ENCODE measurements at places on chromosomes 6 and 20. TPM values are rescaled to one million over a fixed set of nuclear protein-coding genes. Genes with fewer than 3 reads are reported as not detected.
A peak's percentile ranks its signal among the peaks of the same experiment; 100 is the strongest.

DNA sequence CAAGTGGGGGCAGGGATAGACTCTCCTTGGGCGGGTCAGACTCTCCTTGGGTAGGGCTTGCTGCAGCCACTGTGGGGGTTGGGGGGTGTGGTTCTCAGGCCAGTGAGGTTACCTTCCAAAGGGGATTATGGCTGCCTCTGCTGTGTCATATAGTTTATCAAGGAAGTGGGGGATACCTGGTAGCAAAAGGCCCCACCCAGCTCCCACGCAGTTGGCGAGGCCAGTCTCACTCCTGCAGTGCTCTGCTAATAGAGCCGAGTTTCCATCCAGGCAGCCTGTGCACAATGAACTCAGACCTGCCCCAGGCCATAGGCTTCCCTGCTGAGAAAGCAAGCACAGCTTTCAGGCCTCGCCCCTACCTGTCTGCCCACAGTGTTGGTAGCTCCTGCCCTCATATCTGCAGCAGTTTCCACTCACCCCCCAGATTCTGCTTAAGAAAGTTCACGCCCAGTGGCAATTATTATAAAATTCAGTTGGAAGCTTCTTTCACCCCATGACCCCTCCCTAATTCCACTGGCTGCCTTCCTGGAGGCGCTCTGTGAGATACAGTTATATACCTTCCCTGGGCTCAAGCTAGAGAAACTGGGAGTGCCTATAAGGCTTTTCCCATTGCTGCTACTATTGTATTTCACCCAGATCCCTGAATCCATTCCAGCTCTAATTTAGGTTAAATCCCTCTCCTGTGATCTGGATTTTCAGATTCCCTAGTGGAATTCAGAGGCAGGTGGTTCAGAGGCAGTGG lies 56.1 kb downstream of the HDDC2 start:
- no peaks in the 10 kb centered on the region for H3K36me3 ChIP-seq
- H3K4me3 ChIP-seq: no peak overlapping the region
- peak; percentile 26 for DNase-seq
- H3K27me3 ChIP-seq: no peaks in the 10 kb centered on the region
- 0 out of 2 replicates have a peak, but pooled peaks cover 13% of the 10 kb centered on the region for H3K4me1 ChIP-seq
- no peak overlapping the region for H3K27ac ChIP-seq

DNA sequence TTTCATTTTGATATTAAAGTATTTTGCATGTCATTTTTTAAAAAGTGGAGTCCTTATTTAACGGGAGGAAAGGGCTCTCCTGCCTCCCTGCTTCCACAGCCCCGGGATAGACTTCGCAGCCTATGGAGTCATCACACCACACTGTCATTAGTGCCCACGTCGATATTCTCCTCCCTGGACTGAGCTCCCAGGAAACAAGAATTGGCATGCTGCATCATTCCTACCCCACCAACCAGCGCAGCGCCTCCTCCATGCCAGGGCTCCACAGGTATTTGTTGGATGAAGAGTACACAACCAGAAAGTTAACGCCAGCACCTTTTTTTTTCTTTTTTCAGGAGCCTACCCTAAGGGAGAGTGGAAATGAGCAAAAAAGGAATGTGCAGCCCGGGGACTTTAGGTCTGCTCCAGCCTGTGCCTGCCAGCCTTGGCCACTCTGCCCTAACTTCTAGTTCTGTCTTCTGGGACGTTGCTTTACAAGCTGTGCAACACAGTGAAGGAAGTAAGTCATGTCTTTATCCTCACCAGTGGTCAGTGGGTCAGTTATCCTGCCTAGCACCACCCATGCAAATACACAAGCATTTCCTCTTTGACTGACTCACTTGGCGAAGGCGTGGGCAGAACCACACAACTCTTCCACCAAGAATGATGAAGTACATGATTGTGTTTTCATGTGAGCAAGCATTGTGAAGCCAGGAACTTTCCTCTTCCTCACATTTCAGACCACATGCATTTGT lies 180.7 kb upstream of the UST start:
- H3K4me1 ChIP-seq: no peaks in the 10 kb centered on the region
- H3K27me3 ChIP-seq: no peaks in the 10 kb centered on the region
- DNase-seq: no peak
- no peaks in the 10 kb centered on the region for H3K36me3 ChIP-seq

DNA sequence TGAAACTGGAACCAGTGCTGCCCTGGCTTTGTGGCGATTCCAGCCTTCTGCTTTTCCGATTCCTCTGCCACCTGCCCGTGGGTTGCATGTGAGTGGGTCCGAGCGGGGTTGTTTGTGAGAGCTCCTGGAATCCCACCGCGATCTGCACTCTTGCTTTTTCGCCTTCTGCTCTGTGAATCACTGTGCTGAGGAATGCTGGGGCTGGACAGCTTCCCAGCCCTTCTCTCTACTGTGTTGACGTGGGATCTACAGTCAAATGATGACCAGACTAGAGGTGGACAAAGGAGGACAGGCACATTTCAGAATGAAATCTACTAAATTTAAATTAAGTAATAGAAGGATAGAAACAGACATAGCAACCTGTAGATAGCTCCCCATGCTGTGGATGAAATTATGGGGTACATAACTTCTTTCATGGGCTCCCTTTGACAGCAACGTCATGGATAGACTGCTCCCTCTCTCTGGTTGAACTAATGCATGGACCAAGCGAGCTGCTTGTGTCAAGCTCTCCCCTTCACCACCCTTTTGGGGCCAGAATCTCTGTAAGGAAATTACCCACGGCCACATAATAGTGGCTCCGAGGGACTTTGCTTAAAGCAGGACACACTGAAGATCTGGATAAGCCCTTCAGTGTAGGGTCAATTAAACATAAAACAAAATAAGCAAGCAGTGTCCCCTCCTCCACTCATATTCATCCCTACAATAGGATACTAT lies 2.0 kb downstream of the FNDC1 start:
- H3K4me1 ChIP-seq: peaks cover 12% of the 10 kb centered on the region
- peaks cover 76% of the 10 kb centered on the region for H3K27me3 ChIP-seq
- DNase-seq: no peak
- H3K27ac ChIP-seq: no peak overlapping the region
- H3K4me3 ChIP-seq: peak overlapping the region; percentile 80

DNA sequence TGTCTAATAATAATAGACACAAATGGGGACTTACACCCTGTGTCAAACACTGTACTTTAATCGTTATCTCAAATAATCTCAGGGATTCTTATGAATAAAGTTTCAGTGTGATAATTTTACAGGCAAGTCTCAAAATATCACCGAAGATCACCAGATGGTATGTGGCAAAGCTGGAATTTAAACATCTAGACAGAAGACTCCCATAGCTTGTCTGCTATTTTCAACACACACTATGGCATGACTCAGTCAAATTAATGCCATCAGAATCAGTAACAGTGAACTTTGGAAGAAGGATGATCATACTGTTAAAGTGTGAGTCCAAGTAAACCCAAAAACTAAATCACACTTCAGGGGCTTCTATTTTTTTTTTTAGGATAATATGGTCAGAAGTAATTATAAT lies 867.6 kb upstream of the FLRT3 start:
- DNase-seq: no peak
- H3K27ac ChIP-seq: no peak overlapping the region
- H3K4me3 ChIP-seq: no peak overlapping the region
- no peaks in the 10 kb centered on the region for H3K4me1 ChIP-seq

SOX4 gene
- total RNA-seq: 156 TPM

NUDT3 gene
- total RNA-seq: 31.1 TPM

- H3K27ac ChIP-seq: no peak overlapping the region
- H3K4me1 ChIP-seq: peaks cover 4% of the 10 kb centered on the region
- DNase-seq: no peak
- H3K36me3 ChIP-seq: no peaks in the 10 kb centered on the region
- peaks cover 8% of the 10 kb centered on the region for H3K27me3 ChIP-seq
- H3K4me3 ChIP-seq: no peak overlapping the region
Measured at GRCh38 chr20:62486484-62486883, 10.7 kb upstream of the GATA5 start.

DNA sequence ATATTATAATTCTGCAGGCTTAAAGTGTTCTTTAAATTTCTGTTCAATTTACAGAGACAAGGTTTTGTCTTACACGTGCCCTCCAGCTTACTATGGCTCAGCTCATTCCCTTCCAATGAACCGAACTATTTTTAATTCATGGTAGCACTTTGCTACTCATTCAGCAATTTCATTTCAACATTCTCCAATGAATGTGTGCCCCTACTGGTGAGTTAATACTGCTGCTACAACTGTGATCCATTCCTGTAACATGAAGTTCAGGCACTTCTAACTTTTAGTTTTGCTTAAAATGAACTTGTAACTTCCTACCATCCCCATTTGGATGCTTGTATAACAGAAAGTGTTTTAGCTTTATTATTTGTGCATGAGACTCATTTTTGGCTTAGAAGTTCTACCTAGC lies 99.7 kb downstream of the F13A1 start:
- H3K4me1 ChIP-seq: no peaks in the 10 kb centered on the region
- no peaks in the 10 kb centered on the region for H3K36me3 ChIP-seq
- H3K4me3 ChIP-seq: no peak overlapping the region

HLA-G gene
- 1.5 TPM for total RNA-seq

DNA sequence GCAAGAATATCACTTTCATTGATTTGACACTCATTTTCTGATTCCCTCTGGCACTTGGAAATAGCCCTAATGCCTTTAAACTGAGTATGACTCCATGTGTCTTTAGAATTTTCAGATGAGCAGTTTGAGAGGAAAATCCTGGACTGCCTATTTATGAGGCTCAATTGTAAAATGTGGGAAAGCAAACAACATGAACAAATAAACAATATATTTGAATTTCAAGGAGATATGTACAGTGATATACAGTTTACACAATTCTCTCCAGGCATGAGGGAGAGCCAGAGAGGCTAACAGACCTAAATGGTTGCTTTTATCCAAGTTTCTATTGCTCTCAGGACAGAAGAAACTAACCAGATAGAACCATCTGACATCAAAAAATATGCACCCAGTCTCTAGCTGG lies 748.2 kb upstream of the NRSN1 start:
- H3K27ac ChIP-seq: no peak overlapping the region
- no peak for DNase-seq
- no peaks in the 10 kb centered on the region for H3K27me3 ChIP-seq
- H3K4me1 ChIP-seq: no peaks in the 10 kb centered on the region
- no peak overlapping the region for H3K4me3 ChIP-seq

DNA sequence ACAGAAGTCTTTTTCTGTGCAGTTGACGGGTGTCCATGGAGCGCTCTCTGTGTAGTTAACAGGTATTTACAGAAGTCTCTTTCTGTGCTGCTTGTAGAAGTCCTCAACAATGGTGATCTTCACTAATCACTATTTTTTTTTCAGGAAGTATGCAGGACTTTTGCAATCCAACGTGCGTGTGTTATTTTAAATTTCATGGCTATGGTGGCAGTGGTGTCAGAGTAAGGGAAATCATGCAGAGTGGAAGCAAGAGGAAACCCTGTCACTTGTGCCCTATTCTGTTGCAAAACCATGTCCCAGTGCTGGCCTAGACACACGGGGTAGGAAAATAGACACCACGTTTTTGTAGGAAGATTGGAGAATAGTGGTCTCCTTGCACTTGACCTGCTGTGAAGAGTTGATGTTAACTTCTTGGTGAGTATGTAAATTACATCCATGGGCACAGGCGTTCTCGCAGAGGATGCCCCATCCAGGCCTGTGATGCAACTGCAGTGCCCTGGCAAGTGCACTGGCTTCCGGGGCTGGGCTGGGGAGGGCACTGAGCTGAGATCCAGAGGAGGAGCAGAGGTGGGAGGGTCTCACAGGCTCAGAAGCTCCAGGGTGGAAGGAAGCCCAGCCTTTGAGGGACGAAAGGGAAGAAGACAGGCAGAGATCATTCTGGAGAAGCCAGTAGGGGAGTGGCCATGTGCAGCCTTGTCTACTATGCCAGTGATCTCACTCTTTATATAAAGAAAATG lies 146.5 kb downstream of the SYCP2 start:
- no peak overlapping the region for H3K4me3 ChIP-seq
- H3K27me3 ChIP-seq: no peaks in the 10 kb centered on the region
- H3K4me1 ChIP-seq: no peaks in the 10 kb centered on the region
- no peak for DNase-seq
- no peaks in the 10 kb centered on the region for H3K36me3 ChIP-seq

DNA sequence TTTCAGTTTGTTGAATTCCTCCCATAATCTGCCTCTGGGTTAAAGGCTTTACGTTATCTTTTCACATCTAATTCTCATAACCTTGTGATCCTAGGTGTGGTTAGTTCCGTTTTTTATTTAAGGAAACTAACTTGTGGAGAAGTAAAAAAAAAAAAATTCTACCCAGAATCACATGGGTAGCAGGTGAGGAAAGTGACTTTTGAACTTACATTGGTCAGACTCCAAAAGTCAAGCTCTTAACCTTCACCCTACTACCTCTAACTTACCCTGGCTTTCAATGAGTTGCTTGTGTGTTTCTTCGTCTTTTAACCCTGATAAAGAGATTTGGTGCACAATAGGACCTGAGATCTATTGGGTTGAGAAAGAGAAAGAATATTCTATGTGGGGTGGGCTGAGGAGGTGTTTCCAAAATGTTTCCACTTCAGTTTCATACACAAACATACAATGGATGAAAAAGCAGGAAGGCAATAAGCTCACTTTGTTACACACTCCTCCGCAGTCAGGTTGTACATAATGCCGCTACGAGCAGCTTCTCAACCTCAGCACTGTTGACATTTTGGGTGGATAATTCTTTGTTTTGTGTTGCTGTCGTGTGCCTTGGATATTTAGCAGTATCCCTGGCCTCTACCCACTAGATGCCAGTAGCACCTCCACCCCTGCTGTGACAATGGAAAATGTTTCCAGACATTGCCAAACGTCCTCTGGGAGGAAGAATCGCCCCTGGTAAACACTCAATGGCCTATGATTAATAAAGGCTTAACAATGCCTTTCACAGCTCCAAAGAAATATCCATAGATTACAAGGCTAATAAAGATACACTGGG lies 193.0 kb upstream of the ZNF217 start:
- H3K4me3 ChIP-seq: no peak overlapping the region
- H3K36me3 ChIP-seq: no peaks in the 10 kb centered on the region
- H3K4me1 ChIP-seq: peaks cover 33% of the 10 kb centered on the region
- no peak for DNase-seq
- H3K27ac ChIP-seq: no peak overlapping the region

PTCHD4 gene
- total RNA-seq: 0.31 TPM

DNA sequence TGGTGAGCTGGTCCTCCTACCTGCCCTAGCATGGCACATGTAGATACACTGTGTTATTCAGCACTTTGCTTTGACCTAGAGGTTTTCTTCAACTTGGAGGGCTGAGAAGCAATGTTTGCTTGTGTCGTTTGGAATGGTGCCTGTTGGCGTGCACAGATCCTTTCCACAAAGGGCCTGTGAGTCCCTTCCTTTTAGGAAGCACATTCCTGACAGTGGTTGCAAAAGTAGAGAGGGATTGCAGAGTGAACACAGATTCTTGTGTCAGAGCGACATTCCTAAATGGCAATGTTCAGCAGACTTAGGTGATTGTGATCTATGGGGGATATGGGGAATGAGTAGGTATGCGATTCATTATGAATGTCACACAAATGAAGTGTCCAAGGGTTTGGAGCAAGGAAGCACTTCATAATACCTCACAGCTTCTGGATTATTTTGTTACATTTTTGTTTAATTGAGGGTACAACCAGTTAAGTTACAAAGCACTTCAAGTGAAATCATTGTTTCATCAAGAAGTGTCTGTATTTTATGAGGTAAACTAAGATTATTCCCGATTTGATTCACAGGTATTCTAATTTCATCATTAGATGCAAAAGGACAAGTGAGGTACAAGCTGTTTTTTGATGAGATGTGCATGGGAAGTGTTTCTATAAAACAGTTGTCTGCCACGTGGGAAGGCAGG lies 713 bp upstream of the RNF144B start:
- no peaks in the 10 kb centered on the region for H3K36me3 ChIP-seq
- peaks cover 43% of the 10 kb centered on the region for H3K4me1 ChIP-seq
- peak overlapping the region; percentile 92 for H3K27ac ChIP-seq

- H3K27me3 ChIP-seq: no peaks in the 10 kb centered on the region
- no peaks in the 10 kb centered on the region for H3K36me3 ChIP-seq
- H3K4me3 ChIP-seq: peak overlapping the region; percentile 3
- peak overlapping the region; percentile 60 for H3K27ac ChIP-seq
Measured at GRCh38 chr6:156774863-156775405, 2.2 kb upstream of the ARID1B start.

Measured in GM23338 (cell line).